ENCODE measurements at places on chromosomes 11 and 22.
A peak's percentile ranks its signal among the peaks of the same experiment; 100 is the strongest.

GRCh38 chr11:117179048-117179999 is 781 bp downstream of the SIDT2 start:
- DNase-seq: peak; percentile 15

GRCh38 chr11:129285402-129285786 is 90.3 kb upstream of the BARX2 start:
- no peak for DNase-seq

DNA sequence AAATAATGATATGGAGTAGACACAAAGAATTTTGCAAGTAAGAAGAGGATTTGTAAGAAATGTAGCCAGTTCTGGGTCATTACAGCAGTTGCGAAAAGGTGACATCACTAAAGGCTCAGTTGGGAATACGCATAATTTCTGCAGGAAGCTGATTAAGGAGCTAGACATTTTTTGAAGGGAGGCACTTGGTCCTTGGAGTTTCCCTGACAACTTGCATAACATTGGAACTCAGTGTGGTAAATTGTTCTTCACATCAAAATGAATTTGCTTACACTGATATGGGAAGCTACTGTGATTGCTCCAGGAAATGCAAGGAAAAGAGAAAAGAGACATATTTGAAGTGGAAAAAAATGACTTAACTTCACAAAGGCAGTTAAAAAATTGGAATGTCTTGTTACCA is 626.1 kb downstream of the NELL1 start:
- no peak for DNase-seq

DNA sequence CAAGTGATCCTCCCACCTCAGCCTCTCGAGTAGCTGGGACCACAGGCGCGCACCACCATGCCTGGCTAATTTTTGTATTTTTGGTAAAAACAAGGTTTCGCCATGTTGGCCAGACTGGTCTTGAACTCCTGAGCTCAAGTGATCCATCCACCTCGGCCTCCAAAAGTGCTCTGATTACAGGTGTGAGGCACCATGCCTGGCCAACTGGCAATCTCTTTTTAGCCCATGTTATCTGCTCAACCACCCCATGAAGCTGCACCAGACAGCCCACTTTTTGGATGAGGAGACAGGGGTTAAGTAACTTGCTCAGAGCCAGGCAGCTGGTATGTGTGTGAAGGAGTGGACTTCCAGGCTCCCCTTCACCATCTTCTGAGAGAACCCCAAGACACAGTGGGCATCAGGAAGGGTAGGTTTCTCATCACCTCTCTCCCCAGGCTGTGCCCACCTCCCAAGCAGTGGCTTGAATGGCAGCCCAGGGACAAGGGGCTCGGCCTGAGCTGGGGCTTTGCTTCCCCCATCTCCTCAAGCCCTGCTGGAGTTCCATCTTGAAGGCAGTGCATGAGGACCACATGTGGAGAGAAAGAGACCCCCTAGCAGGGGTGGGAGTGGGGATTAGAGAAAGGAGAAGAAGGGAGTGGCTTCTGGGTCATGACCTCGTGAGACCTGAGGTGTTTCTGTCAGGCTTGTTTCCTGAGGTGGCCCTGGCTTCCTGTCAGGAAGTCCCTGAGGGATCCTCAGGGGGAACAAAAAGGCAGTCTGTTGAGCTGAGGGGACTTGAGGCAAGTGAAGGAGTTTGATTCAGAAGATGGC is 87.5 kb upstream of the PARVA start:
- no peak for DNase-seq

- peak; percentile 28 for DNase-seq
Observed at GRCh38 chr22:31230871-31231621, 18.9 kb downstream of the LIMK2 start.

- no peak for DNase-seq
Observed at GRCh38 chr11:75968021-75968625, 153.1 kb downstream of the UVRAG start.

DNA sequence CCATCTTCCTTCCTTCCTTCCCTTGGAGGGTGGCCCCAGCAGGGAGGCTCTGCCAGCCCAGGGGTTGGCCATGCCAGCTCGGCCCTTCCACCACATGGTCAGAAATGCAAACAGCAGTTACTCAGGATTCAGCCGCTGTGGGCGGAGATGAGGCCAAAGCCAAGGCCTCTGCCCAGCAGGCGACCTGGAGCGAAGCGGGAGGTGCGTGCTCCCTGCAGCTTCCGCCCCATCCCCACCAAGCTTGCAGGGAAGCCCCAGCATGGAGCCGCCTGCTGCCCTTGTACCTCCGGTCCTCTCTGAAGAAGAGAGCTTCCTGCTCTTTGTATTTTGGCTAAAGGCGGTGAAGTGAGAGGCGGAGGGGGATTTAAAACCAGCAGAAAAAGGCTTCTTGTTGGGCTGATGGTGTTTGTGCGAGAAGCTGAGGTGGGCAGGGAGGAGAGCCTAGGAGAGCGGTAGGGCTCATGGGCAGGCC is 50.4 kb downstream of the ANO1 start:
- no peak for DNase-seq

GRCh38 chr11:48099916-48100446 is 116.6 kb upstream of the OR4B1 start:
- DNase-seq: no peak

DNA sequence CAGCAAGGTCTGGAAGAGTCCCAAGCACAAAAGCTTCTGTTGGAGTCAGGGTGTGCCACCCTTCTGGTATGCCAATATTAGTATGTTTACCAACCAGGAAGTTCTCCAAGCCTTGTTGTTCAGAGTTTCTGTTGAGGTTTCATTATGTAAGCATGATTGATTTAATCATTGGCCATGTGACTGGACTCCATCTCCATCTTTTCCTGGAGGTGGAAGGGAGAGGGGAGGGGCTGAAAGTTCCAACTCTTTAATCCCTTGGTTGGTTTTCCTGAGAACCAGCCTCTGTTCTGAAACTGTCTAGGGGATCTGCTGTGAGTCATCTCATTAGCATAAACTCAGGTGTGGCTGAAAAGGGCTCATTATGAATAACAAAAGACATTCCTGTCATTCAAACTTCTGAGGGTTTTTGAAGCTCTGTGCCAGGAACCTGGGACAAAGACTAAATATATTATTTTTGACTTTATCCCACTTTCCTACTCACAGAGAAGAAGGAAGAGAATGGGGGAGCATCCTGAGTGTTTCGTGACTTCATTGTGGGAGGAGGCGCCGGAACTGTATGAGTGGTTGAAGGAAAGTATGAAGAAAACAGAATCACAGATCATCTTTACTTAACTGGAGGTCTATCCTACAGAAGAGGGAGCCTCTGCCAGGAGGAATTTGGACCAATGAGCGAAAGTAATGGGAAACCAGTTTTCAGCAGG is 138.2 kb downstream of the NECTIN1 start:
- DNase-seq: no peak

DNA sequence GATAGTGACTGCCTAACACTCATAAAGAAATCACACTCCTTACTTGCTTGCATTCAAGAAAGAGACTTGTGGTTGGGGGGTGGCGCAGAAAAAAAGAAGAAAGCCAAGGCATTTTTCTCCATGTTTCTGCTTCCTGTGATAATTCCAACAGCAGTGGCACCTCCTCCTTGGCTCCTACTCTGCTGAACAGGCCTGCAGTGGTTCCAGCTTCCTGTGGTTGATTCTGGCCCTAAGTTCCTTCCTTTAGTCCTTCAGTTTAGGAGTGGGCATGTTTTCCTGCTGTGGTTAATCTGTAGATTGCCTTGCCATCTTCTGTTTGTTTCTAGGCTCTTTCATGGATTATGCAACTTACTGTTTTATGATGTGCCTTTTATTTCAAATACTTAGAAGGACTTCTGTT is 940.4 kb downstream of the DLG2 start:
- no peak for DNase-seq

DNA sequence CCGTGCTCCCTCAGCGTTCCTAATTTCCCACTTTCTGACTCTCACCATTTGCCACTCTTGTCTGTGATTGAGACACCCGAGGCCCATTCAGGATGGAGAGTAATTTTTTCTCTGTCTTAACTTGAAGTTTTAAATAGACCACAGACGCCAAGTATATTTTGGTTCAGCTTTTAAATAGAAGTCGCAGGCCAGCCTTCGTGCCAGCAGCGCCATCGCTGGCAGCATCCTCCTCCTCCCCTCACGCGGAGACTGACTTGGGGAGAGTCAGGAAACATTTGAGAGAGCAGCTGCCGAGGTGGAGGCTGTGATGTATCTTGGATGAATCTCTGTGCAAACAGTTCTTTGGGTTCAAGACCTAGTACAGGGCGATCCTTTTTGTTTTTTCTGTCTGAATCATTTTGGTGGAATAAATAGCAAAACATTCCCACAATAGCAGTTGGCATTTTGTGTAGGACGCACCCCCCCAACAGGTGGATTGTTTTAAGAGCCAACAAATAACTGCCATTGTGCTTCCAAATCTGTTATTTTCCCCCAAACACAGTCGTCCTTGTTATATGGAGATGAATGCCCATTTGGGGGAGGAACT is 889 bp upstream of the DMC1 start:
- no peak for DNase-seq

DNA sequence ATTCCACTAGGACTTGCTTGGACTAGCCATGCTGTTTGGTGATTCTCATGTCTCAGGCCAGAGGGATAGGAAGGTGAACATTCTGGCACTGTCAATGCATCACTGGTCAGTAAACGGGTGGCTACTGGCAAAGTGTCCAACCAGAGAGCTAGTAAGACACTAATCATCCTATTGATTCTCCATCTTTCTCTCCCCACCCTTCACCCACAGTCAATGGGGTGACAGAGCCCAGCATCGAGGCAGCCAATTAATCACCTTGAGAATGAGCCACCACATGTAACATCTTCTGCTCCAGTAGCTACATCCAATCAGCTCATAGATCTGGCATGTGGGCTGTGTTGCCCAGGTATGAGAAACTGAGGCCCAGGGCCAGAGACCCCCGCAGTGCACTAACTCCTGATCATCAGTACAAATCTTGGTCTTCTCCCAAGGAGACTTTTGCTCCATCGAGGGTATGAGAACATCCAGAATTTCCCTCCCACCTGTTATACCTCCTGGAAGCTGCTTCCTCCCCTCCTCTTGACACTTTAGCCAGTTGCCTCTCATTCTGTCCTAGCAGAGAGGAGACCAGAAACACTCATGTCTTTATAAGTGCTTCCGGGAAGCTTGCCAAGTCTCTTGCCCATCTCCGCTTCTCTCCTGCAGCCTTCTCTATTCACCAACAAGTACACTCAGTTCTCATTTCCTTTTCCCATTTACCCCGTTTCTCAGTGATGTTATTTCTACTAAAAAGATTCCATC is 17.0 kb downstream of the HTR3A start:
- DNase-seq: no peak

- no peak for DNase-seq
Observed at GRCh38 chr11:29002816-29003215, 894.6 kb downstream of the METTL15 start.

- DNase-seq: peak; percentile 59
Observed at GRCh38 chr22:38973289-38974169, 8.6 kb upstream of the APOBEC3B start.

- no peak for DNase-seq
Observed at GRCh38 chr11:46200537-46201281, 76.8 kb upstream of the CREB3L1 start.

GRCh38 chr22:19674929-19675253 is 39.4 kb upstream of the SEPTIN5 start:
- DNase-seq: no peak

- no peak for DNase-seq
Observed at GRCh38 chr22:19667872-19668740, 46.2 kb upstream of the SEPTIN5 start.

DNA sequence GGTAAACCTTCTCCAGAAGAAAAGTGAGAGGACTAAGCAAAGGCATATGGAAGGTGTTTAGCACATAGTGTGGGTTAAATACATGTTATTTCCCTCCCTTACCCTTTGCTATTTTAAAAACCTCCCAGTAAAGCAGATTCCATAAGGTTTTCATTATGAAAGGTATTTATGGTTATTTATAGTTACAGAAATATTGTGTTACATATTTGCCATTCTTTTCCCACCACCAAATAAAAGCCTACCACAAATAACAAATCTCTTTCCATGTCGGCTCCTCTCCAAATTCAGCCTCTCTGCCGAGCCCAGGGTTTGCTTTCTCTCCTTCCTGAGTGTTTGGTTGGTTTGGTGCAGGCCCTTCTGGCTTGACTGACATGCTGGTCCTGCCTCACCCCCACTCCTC is 64.4 kb downstream of the INSC start:
- DNase-seq: no peak

DNA sequence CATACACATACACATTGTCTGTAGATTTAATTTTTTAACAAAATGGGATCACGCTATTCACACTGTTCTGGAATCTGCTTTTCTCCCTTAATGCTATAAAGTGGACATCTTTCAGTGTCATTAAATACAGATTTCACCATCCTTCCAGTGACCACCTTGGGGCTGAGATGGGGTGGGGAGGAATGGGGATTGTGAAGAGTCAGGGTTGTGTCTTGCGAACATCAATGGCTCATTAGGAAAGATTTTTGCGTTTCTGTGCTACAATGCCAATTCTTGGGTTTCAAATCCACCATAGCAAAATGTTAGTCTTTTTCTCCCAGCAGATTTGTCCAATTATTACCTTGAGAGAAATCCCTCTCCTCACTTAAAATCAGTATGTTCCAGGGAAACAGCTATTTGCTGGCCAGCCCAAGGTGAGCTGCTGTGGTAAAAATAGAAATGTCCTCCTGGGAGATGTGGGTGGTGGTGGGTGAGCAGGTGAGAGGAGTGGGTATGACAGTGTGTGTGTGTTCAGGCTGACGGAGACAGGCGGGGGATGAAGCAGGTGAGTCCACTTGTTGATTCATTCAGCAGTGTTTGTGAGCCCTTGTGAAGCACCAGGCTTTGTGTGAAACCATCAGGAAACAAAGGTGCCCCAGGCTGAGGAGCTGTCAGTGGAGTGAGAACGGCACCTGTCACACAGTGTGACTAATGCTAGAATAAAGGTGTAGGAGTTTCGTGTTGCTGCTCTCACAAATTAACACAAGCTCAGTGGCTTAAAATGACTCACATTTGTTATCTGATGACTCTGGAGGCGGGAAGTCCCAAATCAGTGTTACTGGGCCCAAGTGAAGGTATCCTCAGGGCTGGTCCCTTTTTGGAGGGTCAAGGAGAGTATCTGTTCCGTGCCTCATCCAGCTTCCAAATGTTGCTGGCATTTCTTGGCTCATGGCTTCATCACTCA is 1.7 kb upstream of the CBX6 start:
- DNase-seq: peak; percentile 63

GRCh38 chr11:12691473-12691872 is 17.3 kb downstream of the TEAD1 start:
- DNase-seq: no peak

DNA sequence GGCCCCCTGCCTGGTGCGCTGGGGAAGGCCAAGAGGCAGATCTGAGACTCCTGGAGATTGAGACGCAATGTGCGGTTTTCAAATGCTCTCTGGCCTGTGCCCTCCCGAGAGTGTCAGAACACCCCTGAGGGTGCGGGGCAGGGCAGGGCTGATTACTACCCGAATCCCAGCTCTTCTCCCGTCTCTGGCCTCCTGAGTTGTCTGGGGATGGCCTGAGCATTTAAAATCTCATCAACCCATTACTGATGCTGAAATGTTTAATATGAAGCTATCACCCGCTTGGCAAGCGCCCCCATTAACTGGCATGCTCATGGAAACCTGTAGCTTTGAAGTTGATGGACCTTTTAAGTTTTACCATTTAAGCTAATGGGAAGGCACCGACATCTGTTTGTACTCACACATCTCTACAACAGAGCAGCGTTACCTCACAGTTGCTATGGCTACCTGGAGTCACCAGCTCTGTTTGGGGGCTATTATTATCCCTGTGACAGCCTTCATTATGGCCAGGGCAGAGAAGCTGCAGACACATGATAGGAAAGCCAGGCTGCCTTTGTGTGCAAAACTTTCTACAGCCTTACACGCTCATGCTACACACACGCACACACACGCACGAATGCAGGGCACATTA is 3.6 kb upstream of the MB start:
- DNase-seq: no peak

GRCh38 chr11:83041126-83041525 is 30.6 kb downstream of the RAB30 start:
- no peak for DNase-seq

- DNase-seq: no peak
Observed at GRCh38 chr11:44243595-44244343, 66.2 kb downstream of the ALX4 start.

Data from stimulated activated CD4-positive, alpha-beta T cell treated with anti-CD3 and anti-CD28 coated beads, Interleukin-1b, Interleukin-23, amount 100 ng/mL, for 4 hours (primary cell).